NCI-H1092 (cell line): ENCODE measurements at places on chromosomes 6 and 20.
A peak's percentile ranks its signal among the peaks of the same experiment; 100 is the strongest.

- no peak for DNase-seq
Observed at GRCh38 chr20:16459019-16459700, 114.1 kb downstream of the KIF16B start.

DNA sequence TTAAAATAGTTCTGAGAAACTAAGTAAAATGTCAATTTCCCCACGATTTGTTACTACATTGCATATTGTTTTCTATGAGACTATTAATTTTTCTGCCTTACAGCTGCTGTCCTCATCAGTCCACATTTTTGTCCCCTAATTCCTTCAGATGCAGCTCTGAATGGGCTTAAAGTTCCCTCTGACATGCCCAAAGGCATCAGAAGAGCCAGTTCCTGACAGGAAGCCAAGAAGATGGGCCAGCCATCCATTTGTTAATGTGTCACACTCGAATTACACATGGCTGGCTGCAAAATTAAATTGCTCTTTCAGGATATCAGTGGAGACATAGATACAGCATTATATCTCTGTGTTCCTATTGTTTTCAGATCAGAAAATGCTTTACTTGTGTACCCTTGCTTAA lies 1223.0 kb downstream of the EPHA7 start:
- DNase-seq, result no peak

GRCh38 chr6:88359530-88360202 lies 193.5 kb upstream of the CNR1 start:
- DNase-seq, result no peak

DNA sequence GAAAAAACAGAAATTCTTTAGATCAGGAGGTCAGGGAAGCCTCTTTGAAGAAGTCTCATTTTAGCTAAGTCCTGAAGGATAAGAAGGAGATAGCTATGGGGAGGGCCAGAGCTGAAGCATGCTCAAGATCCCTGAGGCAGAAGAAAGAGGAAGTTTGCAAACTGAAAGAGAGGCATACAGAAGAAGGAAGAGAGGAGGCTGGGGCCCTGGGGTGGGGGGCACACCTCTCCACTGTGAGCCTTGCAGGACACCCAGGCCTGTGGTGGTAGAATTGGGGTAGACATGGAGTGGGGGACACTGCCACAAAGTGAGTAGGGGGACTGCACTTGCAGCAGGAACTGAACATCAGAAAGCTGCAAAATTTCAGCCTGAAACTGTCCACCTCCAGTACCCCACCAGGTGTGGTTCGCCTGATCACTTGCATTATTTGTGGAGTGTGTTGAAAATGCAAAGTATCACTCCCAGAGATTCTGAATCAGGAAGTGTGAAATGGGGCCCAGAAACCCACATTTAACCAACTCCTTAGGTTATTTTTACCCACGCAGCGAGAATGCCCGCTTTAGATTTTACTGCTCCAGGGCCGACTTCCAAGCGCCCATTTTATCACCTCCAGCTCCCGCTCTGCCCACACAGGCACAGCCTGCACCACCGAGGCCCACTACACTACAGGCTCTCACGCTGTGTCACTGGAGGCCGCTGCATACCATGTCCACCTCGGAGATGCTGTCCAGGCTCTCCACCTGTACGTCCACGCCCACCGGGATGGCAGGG lies 44.0 kb downstream of the GABRR2 start:
- no peak for DNase-seq

DNA sequence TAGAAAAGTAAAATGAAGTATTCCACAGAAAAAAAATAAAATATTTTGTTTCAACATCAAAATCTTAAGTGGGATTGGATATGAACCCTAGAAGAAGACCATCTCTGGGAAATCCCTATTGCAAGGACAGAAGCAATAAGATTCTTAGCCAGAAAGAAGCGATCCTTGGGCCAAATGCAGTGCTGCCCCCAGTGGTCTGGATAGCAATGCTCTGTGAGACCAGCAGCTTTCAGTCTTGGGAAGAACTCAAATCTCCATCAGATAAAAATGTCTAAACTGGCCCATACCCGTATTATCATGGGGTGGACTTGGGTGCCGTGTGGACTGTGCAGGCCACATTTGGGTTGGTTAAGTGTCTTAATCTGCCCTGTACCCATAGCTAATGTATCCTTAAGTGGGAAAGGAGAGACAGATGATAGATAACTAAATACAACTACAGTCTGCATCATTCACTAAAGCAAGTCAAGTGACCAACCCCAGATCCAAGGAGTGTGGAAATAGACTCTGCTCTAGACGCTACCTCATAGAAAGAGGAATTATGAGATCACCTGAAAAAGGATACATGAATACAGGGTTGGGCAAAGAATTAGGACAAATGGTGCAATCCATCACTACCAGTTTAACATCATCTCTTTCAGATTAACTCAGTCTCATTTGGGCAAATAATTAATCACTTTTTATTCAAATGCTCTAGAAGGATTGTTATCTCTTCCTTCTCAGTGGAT lies 38.9 kb upstream of the SNAP25 start:
- DNase-seq, result no peak

DNA sequence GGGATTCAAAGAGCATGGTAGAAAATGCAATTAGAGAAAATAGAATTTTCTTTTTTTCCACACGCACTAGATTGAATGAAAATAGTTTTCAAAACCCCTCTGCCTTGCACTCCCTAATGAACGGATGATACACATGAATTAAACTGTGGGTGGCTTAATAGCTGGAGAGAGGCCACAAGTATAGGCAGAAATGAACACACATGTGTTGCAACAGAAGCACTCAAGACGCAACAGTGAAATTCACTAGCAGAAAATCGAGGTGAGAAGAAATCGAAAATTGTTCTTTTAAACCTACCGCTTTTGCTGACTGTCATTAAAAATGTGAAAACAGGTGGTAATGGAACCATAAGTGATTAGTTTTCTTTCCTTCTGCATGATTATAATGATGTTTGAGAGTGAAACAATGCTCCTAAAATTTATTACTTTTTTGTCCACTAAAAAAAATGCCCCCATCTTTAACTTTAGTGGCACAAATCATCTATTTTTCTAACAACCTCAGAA lies 80.1 kb upstream of the SHLD1 start:
- no peak for DNase-seq

GRCh38 chr6:36094753-36095496 lies 35.4 kb upstream of the MAPK13 start:
- peak; percentile 27 for DNase-seq

- DNase-seq, result no peak
Observed at GRCh38 chr6:31462964-31463870, 34.7 kb upstream of the MICB start.

GRCh38 chr6:31568537-31568961 lies 3.5 kb upstream of the LTA start:
- DNase-seq, result no peak

DNA sequence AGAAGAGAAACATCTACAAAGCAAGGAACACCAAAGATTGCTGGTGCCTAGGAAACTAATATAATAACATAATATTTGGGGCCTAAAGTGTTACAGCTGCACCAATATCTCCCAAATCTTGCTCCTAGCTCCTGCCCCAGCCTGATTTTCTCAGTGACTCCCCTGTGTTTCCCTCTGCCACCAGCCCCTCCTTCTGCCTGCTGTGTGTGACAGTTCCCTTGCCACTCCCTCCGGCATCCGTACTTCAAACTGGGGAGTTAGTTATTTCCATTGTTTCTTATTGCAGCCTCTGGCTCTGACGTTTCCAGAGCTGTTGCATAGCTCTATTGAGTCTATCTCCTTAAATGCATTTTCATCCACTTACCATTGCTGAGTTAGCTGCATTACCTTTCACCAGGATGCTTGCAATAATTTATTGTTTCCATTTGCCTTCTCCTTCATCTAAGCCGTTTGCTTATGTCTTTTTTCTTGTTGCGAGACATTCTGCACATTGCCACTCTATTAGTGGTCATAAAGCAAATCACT lies 43.1 kb downstream of the ESR1 start:
- DNase-seq, result no peak

GRCh38 chr20:16864963-16865362 lies 116.8 kb downstream of the OTOR start:
- no peak for DNase-seq

DNA sequence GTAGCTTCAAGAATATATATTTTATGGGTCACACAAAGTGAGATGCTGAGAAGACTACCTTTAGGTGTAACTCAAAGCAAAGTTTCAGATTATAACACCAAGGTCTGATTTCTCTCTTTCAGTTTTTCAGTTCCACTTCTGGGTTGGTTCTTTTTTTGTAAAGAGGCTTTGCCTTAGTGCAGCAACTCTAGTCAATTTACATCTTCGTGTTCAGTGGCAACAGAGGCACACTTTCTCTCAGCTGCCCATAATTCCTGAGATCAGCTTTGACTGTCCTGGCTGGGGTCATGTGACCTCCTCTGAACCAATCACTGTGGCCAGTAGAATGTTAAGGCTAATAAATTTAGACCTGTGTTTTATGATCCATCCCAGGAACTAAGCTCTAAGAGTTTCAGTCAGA lies 120.2 kb downstream of the TINAG start:
- DNase-seq, result no peak

GRCh38 chr6:22664968-22665367 lies 95.6 kb downstream of the HDGFL1 start:
- DNase-seq, result no peak

- no peak for DNase-seq
Observed at GRCh38 chr20:32589256-32589655, 4.1 kb upstream of the NOL4L start.

DNA sequence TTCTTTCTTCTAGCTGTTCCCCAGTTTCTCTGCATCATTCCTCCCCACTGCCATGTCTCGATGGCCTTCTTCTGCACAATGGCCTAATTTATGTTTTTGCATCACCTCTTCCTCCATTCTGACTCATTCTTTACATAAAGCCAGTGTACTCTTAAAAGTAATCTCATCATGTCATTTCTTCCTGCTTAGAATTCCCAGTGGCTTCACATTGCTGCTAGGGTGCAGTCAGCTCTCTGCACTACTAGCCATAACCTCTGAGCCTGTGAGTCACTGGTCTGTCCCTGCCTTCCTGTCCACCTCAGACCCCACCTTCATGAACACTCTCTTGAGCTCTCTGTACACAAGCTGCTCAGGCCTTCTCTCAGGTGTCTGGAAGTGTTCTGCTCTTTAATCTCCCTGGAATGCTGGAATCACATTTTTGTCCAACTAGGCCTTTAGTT lies 24.1 kb upstream of the TRIM27 start:
- DNase-seq, result no peak

GRCh38 chr6:52376763-52377162 lies 14.8 kb downstream of the PAQR8 start:
- no peak for DNase-seq

- no peak for DNase-seq
Observed at GRCh38 chr6:45786355-45786781, 229.3 kb downstream of the CLIC5 start.

DNA sequence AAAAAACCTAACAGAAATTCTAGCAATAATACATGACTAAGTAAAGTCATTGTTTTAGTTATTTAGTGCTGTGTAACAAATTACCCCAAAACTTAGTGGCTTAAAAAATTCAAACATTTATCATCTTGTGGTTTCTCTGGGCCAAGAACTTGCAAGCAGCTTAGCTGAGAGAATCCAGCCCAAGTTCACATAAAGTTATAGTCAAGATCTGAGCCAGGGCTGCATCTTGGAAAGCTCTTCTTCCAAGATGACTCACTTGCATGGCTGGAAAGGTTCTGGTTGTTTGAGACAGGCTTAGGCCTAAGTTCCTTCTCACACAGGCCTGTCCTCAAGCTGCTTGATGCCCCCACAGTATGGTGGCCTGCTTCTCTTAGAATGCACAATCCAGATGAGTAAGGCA lies 217.8 kb upstream of the TSHZ2 start:
- DNase-seq, result no peak

DNA sequence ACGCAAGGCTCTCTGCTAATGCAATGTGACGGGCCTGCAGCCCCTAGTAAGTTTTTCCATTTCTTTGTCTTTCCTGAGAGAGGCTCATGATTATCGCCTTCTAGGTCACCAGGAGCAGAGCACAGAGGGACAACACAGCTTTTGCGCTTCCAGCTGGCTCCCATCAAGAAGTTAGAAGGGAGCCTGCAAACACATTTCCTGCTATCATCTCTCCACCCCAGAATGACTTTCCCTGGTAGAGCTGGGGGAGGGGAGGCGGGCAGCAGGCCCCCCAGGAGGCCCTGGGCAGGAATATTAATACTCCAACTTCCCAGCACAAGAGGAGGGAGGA lies 35.7 kb upstream of the CCDC167 start:
- no peak for DNase-seq
